ENCODE measurements at places on chromosomes 5 and 9.

GRCh38 chr9:108928386-108928785 lies 5.5 kb downstream of the ELP1 start:
- DNase-seq, result no peak

GRCh38 chr5:150118561-150119229 lies 32.3 kb upstream of the CSF1R start:
- no peak for DNase-seq

- no peak for DNase-seq
These were observed 1353.7 kb upstream of the ACO1 start for GRCh38 chr9:31030741-31031202.

GRCh38 chr5:54362992-54363625 lies 52.7 kb upstream of the ARL15 start:
- DNase-seq, result no peak

GRCh38 chr9:70106571-70106970 lies 62.9 kb downstream of the MAMDC2 start:
- DNase-seq, result no peak

DNA sequence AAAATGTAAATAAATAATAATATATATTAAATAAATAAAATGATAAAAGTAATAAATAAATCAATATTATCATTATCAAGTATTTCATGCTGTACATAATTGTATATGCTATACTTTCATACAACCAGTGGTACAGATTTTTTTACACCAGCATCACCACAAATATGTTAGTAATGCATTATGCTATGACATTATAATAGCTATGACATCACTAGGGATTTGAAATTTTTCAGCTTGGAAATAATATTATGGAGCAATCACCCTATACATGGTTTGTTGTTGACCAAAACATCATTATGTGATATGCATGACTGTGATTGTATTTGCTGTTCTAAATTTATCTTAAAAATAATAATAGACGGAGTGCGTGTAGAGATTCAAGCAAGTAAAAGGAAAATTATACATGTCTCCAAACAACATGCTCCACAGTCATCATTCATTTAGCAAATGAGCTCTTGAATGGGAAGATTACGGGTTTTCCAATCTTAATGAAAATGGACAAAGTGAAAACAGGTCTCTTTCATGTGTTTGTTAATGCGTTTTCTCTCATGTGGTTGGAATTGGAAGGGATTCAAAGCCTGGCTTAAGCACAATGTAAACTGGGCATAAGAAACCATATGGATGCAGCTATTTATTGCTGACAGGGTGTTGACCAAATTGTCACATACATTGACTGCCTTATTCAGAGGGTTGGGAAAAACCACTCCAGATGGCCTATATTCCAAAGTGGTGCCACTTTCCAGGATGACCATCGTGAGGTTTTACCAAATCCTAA lies 643.0 kb upstream of the RGMB start:
- DNase-seq, result no peak

DNA sequence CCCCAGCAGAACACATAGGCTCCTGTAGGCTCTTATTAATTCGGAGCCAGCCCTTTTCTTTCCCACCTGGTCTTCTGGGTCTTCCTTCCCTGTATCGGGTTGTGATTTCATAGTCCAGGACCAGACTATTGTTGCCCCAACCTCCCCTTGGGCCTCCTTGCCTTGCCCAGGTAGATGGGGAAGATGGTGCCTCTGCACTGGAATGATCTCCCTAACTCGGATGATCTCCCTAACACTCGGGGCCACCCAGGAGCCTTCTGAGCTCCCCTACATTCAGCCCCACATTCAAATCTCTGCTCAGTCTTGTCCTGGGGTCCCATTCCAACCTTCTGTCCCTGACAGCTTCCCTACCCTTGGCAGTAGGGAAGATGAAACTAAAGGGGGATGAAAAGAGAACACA lies 2.7 kb upstream of the IRF1 start:
- no peak for DNase-seq

GRCh38 chr5:1278656-1279442 lies 16.0 kb downstream of the TERT start:
- DNase-seq, result no peak

DNA sequence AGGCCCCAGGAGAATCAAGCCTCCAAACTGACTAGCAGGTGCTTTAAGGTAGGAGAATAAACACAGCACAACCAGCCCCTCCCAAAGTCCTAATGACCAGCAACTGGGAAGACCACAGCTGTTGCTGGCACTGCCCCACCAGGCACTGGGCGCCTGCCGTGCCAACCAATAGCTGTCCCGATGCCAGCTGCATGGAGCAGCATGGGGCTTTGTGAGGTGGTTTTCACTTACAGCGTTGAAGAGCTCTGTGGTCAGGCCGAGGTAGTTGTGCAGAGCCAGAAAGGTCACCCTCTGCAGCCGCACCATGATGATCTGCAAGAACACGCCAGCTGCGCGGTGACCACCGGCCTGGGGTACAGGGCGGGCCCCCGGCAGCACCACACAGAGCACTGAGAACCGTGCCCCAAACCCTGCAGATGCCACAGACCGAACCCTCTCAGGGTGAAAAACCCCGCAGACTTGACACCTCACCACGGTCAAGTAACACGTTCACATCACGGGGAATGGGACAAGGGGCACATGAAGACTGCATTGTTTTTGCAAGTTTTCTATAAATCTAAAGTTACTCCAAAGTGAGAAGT lies 28.7 kb downstream of the PNPLA7 start:
- no peak for DNase-seq

DNA sequence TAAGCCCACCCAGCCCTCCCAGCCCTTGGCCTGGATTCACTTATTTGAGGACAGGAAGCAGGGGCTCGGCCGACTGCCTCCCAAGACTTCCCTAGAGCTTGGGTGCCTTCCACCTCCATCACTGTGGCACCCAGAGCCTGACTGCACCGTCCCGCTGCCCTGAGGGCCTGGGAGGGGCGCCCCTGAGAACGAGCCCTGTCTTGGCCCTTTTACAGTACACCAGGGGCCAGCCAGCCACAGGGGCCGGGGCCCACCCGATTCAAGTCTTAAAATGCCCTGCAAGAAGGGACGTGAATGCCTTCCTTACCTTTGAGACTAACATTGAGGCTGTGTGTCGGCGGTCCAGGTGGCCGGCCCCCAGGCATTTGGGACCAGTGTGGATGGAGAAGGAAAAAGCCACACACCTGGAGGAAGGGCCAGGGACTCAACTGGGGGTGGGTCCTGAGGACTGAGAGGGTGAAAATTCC lies 16.8 kb downstream of the FAM78A start:
- DNase-seq, result no peak

DNA sequence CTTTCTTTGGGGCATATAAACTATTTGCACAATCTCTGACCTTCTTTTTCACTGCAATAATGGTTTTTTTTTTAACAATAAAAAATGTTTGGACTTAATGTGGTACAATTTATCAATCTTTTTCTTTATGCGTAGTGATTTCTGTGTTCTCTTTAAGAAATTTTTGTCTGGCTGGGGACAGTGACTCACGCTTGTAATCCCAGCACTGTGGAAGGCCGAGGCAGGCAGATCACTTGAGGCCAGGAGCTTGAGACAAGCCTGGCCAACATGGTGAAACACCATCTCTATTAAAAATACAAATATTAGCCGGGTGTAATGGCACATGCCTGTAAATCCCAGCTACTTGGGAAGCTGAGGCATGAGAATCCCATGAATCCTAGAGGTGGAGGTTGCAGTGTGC lies 72.3 kb downstream of the STK32A start:
- no peak for DNase-seq

DNA sequence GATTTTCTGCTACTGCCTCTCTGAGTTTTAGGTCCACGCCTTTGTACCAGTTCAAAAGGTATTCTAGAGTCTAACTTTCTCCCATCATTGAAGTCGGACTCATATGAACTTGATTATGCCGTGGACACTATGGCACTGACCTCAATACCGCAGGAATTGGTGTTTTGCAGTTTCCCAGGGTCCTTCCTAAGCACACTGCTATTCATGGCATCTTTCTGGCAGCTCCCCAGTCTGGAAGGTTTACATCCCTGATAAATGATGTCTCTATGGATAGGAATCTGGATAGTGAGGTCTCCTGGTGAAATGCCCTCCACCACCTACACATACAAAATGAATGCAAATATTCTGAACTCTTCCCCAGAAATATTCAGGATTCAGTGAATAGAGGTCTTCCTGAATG lies 422.2 kb downstream of the CTNND2 start:
- DNase-seq, result no peak

- DNase-seq, result no peak
These were observed 10.1 kb upstream of the MOB3B start for GRCh38 chr9:27539479-27540441.

DNA sequence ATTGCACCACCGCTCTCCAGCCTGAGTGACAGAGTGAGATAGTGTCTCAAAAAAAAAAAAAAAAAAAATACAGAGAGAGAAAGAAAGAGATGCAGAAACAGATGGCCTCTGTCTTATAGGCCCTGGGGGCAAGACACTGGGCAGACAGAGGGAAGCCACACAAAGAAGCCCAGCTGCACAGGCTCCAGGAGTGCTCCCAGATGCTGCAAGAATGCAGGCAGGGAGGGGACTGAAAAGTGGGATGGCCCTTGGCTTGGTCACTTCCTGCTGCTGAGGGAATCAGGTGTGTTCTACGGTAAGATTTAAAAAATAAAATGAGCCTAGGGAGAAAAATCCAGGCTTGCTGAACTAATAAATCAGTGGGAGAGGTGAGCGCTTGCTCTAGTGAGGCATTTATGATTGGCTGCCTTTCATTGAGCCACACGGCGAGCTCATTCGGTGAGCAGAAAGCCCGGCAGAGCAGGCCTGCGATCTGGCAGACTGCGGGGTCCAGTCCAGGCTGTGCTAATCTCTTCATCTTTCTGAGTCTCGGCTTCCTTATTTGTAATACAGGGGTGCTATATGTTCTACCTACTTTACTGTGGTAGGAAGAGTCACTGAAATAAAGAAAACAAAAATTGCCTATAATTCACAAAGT lies 80.6 kb downstream of the RAD23B start:
- no peak for DNase-seq
